ENCODE measurements at places on chromosomes 16 and 17.

- DNase-seq, result no peak
Observed at GRCh38 chr16:10927497-10928112, 14.7 kb downstream of the DEXI start.

DNA sequence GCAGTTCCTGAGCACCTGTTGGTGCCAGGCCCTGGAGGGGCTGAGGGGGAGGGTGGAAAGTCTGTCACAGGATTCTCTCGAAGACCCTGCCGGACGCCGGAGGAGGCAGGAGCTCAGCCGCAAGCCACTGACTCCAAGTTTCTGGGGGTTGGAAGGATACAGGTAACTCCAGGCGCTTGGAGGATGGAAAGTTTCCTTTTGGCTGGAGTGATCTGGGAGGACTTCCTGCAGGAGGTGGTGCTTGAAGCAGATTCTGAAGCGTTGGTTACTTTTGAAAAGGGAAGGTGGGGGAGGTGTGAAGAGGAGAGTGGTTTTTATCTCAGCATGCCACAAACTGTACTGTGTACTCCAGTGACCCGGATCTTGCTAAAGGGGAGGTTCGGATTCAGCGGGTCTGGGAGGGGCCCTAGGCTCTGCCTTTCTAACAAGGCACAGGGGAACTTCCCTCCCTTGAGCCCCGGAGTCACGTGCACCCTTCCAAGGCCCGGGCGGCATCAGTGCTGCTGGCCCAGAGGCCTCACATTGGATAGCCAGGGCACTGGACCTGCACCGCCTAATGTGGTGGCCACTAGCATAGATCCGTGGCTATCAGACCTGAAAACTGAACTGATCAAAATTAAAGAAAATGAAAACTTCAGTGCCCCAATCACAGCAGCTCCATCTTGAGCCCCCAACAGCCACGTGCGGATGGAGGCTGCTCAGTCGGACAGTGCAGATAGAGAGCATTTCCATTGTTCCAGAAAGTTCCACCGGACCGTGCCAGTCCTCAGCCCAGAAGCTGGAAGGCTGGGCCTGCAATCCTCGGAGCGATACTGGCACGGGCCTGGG, 42.2 kb upstream of the GSE1 start:
- DNase-seq, result no peak

DNA sequence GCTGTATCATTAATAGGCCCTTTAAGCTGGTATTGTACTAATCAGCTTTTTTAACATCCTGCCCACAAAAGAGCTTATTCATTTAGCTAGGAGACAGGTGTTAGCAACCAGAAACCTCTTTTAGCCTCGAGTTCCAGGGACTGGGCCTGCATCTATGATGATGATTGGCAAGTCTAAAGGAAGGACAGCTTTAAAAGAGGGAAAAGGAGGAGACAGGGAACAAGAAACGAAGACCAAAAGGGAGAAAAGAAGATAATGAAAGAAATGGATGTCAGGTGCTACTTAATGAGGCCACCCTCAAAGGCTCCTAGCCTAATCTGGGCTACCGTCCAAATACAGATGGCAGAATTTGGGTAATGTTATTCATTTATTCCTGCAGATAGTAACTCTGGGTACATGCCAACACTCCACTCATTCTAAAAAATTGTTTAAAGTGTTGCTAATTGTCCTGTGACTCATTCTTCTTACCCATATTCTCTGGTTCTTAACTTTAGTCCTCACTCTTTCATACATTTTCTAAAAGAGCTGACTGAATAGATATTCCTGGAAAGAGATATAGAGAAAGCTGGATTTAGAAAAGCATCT, 18.7 kb upstream of the RFFL start:
- DNase-seq, result no peak

- no peak for DNase-seq
Observed at GRCh38 chr17:83025636-83026280, 53.7 kb upstream of the METRNL start.

DNA sequence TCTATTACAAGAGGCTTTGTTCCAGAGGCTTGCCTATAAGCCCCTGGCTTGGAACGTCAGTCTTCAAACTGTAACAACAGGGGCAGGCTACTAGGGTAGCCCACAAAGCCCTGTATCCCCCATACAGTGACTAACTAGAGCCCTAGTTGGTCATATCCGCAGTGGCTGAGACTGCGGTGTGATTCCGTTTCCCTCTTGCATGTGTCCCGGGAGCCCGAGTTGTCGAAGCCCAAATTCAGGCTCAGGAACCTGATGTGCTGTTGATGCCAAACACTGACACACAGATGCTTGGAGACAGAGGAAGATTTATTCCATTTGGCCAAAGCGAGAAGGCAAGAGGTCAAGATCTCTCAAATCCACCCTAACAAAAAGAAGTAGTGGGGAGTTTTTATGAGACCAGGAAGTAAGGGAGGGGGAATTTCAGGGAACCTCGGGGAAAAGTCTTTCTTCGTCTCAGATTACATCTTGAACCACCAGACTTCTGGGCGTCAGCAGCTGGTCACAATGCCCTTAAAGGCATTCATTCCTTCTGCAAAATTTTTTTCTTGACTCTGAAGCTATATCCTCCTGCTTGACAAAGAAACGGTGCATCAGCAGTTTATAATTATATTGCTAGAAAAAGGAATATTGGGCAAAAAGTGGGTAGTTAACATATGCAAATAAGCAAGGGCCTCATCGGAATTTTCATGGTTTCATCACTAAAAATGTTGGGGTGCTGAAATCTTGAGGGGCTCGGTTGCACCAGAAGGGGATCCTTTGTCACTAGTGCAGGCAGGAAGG, 879 bp downstream of the SLFN5 start:
- peak; percentile 10 for DNase-seq
